PC-9 (cell line): ENCODE measurements at places on chromosomes 2 and 18. TPM values are rescaled to one million over a fixed set of nuclear protein-coding genes. Genes with fewer than 3 reads are reported as not detected.

The DNAH6 gene
- total RNA-seq = not detected in 2 replicates

The NETO1 gene
- total RNA-seq = not detected in 2 replicates

- H3K4me3 ChIP-seq = no peak overlapping the region
- peaks cover 16% of the 10 kb centered on the region; the same call in 1 of the 2 replicates for H3K27me3 ChIP-seq
- H3K4me1 ChIP-seq = no peaks in the 10 kb centered on the region
- no peak for DNase-seq
Measured at GRCh38 chr18:25604894-25605597, 253.1 kb upstream of the ZNF521 start.

The ODC1 gene
- 39.9 and 40.5 TPM in 2 replicates for total RNA-seq

The SERPINB11 gene
- total RNA-seq = not detected in 2 replicates

GRCh38 chr18:45353530-45353929 lies 261.7 kb upstream of the SLC14A2 start:
- no peak overlapping the region for H3K4me3 ChIP-seq
- no peaks in the 10 kb centered on the region for H3K36me3 ChIP-seq
- peak; percentile 60 for DNase-seq
- H3K27me3 ChIP-seq = no peaks in the 10 kb centered on the region
- H3K27ac ChIP-seq = no peak overlapping the region

- DNase-seq = no peak
- H3K27ac ChIP-seq = no peak overlapping the region
- H3K4me3 ChIP-seq = no peak overlapping the region
- H3K4me1 ChIP-seq = no peaks in the 10 kb centered on the region
- no peaks in the 10 kb centered on the region for H3K27me3 ChIP-seq
- peaks cover 22% of the 10 kb centered on the region for H3K36me3 ChIP-seq
Measured at GRCh38 chr2:3193443-3194330, 183.9 kb downstream of the EIPR1 start.

The SDC1 gene
- total RNA-seq = 114 and 128 TPM in 2 replicates
